ENCODE measurements at places on chromosomes 6 and 20.

DNA sequence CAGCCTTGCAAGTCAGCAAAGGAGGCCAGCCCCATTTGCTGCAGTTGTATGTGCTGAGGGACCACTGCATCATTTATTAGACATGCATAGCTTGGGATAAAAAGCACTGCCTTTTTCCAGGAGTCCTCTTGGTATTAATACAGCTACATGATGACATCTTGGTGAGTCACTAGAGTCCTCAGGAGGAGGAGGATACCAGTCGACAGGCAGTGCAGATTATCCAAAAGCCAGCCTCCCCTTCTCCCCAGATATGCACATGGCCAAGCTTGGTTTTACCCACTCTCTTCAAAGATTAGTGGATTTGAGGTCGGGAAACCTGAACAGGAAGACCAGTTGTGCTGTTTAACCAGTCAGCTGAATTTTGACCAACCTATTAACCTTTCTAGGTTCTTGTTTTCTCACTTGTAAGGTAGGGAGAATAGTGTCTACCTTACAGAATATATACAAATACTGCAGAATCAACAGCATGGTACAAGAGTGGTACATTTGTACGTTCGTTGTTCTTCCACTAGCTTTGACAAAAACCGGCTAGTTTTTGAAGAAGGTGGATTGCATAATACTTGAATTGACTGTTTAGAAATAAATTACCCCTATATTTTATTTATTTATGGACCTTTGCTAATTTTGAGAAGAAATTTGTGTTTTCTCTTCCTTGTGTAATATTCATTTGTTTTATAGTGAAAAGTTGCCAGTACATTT is 31.9 kb downstream of the VAPB start:
- peak; percentile 94 for DNase-seq

GRCh38 chr6:111200350-111201243 is 113.3 kb downstream of the SLC16A10 start:
- no peak for DNase-seq

DNA sequence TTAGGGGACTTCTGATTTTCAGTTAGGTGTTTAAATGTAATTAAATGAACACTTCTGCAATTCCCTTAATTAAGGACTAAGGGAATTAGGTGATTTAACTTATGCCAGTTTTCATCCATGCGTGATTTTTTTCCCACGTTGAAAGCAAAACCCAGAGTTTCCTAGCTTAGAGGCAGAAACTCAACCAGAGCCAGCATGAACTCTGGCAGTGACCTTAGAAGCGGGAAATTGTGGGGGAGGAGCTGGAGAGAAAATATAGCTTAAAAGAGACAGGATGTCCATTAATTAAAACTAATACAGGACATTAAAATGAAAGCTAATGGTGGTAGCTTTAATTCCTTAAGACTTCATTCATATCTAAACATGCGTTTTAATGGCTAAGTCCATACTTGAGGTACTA is 41.6 kb downstream of the IYD start:
- no peak for DNase-seq

- DNase-seq, result peak; percentile 95
These were observed 167.6 kb upstream of the CST7 start for GRCh38 chr20:24781418-24781980.

GRCh38 chr6:44176762-44177509 is 18.3 kb downstream of the CAPN11 start:
- DNase-seq, result no peak

DNA sequence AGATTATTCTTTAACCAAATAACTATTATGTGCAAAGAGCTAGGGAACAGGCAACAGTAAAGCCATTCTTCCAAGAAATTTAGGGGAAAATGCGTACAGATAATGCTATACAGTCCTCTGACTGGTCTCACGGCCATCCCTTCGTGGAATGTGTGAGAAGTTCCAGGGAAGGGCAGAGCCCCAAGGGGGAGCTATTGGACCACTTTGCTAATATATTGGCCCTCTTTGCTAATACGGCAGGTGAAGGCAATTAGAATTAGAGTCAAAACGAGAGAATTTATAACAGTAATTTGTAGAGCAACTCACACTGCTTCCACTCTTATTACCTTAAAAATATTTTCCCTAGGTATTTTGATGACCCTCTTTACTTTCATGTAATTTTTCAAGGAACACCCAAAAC is 140.4 kb downstream of the IMPG1 start:
- DNase-seq, result no peak

DNA sequence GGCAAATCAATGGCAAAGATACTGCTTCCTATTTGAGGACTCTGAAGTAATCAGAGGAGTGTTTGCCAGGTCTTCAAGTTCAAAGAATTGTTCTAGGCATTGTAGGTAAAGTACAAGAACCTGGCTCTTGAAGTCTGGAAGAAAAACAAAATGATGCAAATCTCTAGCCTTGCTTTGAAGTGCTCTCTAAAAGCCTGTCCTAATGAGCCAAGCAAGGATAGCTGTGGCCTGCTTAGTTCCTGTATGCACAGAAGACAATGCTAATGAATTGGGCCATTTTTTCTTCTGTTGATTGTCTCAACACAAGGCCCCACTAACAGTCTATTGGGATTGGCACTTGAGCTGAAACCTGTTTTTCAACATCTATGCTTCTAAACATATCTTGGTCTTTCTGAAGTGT is 165.0 kb upstream of the POU3F2 start:
- DNase-seq, result no peak

DNA sequence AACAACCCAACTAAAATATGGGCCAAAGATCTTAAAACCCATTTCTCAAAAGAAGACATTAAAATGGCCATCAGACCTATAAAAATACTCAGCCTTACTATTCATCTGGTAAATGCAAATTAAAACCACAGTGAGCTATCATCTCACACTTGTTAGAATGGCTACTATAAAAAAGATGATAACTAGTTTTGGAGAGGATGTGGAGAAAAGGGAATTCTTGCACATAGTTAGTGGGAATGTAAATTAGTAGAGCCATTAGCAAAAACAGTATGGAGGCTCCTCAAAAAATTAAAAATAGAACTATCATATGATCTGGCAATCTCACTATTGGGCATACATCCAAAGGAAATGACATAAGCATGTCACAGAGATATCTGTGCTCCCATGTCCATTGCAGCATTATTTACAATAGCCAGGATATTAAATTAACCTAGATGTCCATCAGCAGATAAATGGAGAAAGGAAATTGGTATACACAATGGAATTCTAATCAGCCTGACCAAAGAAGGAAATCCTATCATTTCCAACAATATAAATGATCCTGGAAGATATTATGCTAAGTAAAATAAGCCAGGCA is 2.9 kb downstream of the SIRPB1 start:
- DNase-seq, result no peak

- DNase-seq, result no peak
These were observed 45.4 kb upstream of the NKX2-2 start for GRCh38 chr20:21559305-21559704.

DNA sequence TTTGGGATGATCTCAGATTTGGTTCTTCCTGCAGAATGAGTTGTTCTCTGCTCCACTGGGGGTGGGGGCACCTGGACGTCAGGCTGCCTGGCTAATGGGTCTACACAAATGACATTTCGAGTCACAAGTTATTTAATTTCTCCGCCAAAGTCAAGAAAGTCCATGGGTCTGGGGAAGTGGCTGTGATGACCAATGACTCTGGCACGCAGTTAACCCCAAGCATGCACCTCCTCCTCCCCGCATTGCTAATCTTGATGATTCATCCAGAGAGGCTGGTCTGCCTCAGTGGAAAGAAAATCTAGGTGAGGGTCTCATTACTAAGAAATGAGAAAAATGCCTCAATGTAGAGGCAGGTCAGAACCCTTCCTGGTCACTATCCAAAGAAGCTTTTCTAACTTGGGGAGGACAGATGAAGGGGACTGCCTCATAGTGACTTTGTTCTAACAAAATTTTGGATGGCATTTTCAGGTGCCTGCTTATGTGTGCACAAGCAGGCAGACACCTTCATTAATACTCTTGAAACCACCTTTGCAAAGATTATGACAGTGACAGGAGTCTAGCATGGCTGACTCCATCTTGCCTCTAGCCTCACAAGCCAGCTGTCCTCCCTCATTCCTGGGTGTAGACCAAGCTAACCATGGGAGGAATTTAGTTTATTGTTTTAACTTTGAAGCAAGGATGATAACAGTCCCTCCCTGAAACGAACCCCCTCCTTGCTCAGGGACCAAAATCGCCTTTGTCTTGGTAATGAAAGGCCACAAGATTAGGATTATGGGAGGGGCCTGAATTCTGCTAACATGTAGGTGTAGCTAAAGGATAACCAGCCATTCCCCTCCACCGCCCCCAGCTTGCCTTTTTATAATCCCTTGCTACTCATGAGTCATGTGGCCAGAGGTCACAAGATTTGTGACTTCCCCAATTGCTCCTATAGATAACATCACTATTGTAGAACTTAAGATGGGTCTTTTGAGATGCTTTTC is 98.6 kb upstream of the MRPS10 start:
- DNase-seq, result peak; percentile 84

DNA sequence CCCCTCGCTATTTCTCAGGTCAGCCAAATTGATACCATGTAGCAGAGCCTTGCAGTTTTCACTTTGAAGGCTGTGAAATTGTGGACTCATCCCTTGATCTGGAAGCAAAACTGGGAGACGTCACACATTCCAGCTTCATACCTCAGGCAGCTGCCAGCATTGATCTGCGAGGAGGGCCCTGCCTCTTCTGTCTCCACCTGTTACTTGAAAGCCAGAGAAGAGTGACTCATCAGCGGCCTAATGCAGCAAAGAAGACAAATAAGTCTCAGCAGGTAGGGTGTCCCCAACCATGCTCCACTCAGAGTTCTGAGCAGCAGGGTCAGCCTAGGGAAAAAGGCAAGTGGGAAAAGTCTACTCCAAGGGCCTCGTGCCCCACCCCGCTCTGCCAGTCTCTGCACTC is 69.4 kb upstream of the BMP2 start:
- no peak for DNase-seq

DNA sequence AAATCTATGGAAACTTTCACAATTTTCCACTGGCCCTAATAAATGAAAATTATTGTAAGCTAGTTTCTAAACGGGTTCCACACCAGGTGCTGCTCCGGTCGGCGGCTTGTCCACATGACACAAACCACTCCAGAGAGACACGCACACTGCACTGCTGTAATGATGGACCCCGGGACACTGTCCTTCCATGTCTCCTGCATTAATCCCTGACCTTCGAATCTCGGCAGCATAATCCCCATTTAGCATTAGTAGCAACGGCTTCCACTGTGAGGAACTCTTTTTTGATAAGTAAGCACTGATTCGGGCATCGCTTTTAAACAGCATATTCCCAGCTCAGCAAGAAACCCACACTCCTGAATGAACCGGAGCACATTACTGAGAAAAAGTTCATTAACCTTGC is 43.5 kb downstream of the INSM1 start:
- no peak for DNase-seq

GRCh38 chr6:39388606-39389483 is 66.3 kb upstream of the KCNK16 start:
- DNase-seq, result no peak

- no peak for DNase-seq
These were observed 8.0 kb upstream of the CST9 start for GRCh38 chr20:23613676-23614075.

DNA sequence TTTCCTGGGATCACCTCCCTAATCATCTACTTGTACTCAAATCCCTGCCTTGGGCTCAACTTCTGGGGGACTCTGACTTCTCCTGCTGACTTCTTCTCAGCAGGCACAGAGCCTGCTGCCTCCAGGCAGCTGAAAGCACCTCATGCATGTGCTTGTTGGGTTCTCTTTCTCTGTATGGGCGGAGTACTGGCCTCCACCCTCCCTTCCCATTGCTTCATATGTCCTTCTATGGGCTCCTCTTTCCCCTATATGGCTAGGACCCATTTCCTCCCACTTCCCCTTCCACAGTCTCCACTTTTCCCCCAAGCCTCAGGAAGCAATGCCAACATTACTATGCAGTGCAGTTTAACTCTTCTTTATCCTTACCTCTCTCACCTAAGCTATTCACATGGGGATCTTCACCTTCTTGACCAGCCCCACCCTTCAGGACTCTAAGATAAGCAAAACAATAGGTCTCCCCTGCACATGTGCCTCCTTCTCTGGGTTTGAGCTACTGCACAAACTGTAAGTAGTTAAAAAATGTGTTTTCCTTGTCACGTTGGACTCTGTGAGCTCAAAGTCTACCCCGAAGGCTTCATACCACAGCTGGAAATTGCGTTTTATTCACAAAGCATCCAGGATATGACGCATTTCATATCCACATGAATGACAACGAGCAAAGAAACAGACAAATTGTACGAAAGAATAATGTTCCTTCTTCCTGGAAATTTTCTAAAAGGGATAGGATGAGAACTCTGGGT is 93.7 kb downstream of the CDS2 start:
- no peak for DNase-seq
